NCI-H187 (cell line): ENCODE measurements at places on chromosomes 12 and 14.

DNA sequence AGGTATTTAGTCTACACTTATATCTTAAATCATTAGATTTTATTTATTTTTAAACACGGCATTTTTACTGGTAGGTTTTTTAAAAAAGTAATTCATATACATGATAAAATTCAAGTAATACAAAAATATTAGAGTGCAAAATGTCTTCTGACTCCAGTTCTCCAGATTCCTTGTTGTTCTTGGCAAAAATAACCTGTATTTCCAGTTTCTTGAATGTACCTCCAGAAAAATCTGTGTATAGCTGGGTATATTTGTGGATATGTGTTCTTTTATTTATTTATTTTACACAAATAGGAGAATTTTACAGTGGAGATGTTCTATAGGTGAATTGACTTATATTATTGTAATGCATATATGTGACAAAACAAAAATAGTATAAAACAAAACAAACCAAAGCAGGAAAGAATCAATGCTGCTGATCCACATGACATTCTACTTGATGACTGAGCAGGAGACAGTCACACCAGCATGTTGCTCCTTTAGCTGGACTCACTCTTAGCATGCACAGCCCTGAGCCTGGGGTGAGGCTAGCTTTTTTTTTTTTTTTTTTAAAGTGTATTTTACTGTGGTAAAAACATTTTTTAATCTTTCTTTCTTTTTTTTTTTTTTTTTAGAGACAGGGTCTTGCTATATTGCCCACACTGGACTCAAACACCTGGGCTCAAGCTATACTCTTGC is 42.2 kb upstream of the SLC38A2 start:
- DNase-seq = no peak

DNA sequence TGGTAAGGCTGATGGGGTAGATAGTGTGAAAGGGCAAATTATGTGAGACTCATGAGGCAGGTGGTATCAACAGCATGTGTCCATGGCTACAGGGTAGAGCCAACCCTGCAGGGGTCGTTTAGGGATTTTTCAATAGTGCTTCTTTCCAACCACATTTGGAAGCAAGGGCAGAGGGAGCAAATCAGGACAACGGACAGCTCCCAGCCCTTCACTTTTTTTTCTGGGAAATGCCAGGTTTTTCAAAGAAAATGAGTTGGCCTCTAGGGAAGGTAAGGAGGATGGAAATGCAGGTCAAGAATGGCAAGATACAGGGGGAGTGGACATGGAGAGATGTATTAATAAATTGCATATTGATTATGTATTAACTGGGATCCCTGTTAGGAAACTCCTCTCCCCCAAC is 4.9 kb upstream of the CMA1 start:
- DNase-seq = no peak

- DNase-seq = no peak
Observed at GRCh38 chr12:66314278-66314677, 12.0 kb downstream of the HELB start.

- no peak for DNase-seq
Observed at GRCh38 chr12:78540606-78541336, 323.8 kb upstream of the SYT1 start.

DNA sequence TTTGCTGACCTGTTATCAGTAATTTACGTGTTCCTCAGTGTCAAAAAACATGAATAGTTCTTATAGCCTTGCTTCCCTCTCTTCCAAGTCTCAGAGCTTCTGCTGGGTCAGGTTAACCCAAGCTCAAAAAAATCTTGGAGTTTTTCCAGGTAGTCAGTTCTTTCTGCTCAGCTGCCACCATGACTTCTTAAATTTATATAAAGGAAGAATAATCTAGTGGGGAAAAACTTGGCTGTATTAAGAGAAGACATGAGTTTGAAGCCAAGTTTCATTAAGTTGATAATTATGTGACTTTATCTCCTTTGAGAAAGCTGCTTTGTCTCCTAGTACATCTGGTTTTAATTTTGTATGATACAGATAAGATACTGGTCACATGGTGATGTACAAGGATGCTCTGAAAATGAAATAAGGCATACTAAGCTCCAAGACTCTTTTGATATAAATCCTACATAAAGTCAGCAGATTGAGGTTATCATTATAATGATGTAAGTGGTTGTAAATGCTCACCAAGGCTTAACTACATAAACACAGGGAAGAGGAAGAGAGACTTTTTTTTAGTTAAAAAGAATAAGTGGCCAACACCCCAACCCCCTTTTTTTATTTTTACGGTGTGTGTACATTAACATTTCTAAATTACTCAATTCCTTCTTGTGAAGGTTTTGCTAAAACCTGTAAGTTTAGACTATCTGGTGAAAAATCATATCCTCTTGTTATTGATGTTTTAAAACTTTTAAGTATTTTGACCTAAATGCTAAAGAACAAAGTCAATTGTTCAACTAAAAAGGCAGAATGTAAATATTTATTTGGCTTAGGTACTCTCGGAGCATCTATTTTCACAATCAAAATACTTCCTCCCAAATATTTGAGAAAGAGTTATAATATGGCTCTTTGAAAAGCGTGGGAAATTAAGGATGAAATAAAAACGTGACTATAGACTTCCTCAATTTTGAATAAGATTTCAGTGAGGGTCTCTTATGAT is 84.1 kb upstream of the SLC38A2 start:
- DNase-seq = no peak

DNA sequence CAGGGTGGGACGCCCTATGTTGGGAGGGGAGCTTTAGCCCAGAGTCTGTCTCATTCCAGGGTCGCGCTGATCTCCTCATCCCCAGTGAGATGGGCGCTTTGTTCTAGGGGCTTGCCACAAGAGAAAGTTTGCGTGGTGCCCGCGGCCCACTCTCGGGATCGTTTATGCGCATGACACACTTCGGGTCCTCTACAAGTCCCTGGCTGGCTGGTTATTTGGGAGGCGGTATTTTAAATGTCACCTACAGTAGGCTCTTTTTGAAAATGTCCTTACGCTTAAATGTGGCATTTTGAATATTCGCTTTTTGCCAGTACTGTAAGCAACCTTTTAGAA is 541 bp downstream of the GOLT1B start:
- no peak for DNase-seq

- peak; percentile 7 for DNase-seq
Observed at GRCh38 chr14:80364274-80364673, 153.0 kb upstream of the DIO2 start.

DNA sequence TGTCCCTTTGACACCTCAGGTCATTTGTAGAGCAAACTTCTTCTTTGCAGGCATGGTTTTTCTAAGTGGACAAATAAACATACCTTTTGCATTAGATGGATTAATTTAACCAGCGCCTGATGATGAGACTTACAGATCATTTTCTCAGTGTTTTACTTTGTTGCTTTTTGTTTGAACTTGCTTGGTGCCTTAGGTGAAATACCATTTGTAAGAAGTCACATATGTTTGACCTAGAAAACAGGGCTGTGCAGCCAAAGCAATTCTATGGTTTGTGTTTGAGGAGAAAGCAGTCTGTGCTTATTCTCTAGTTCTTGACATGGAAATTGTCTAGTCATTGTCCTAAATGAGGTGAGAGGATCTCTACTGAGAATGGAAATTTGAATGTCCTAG is 111.1 kb downstream of the DIP2B start:
- no peak for DNase-seq

DNA sequence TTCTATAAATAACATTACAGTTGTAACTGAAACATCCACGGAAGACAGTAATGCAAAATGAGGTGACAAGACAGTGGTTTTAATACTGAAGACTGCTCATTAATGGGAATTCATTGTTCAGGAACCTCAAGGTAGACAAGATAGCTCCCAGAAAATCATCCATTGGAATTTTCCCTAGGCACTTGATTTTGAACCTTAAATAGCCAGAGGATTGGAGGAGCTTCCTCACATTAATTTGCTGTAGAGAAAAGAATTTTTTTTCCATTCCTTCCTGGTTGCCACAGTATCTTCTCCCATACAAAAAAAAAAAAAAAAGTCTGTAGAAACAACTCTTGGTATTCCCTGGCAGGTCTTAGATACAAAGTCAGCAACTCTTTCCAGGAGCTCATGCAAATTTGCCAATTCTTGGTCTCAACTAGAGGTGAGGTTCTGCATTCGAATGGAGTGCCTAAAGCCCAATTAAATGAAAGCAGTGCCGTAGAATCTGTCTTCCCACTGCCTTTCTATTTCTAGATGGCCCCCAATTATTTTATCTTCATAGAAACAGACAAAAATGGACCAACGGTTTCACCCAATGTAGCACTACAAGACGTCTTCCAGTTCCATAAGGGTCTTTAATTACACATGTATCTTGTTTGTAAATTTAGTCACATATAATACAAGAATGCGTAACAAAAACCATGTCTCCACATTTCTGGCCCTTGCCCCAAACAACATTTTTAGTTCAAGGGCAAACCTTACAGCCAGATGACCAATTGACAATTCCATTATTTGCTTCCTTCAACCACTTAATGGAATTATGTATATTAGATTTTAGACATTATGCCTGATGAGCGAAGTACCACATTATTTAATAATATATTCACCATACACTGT is 13.5 kb downstream of the SLC38A2 start:
- no peak for DNase-seq
